Endothelial cell of umbilical vein (primary cell): ENCODE measurements at places on chromosomes 12 and 14. TPM values are rescaled to one million over a fixed set of nuclear protein-coding genes. Genes with fewer than 3 reads are reported as not detected.
A peak's percentile ranks its signal among the peaks of the same experiment; 100 is the strongest.

The TMEM106C gene
- total RNA-seq: 67.7 and 84.4 TPM in 2 replicates

The ARHGDIB gene
- total RNA-seq: 483 and 550 TPM in 2 replicates

The NPFF gene
- total RNA-seq: not detected in 2 replicates

DNA sequence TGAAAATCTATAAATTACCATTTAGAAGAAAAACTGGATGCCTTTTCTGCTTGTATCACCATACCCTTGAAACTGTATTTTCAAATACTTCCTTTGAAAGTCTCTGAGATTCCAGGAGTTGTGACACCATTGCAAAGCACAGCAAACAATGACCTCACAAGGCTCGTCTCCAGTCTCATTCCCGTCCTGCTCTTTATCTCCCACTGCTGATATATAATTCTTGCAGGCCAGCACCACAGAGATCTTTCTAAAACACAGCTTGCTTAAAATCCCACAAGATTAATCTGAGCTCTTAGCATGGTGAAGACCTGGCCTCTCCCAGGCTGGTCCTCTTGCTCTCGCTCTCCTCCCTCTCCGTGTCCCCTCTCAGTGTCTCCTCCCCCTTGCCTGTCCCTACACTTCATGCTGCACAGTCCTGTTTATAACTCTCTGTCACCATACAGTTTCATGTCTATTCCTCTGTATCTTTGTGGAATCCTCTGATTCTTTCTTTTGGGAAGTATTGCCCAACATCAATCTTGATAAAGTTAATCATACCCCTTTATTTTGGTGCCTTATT lies 51.8 kb downstream of the ZFYVE21 start:
- no peak for DNase-seq

DNA sequence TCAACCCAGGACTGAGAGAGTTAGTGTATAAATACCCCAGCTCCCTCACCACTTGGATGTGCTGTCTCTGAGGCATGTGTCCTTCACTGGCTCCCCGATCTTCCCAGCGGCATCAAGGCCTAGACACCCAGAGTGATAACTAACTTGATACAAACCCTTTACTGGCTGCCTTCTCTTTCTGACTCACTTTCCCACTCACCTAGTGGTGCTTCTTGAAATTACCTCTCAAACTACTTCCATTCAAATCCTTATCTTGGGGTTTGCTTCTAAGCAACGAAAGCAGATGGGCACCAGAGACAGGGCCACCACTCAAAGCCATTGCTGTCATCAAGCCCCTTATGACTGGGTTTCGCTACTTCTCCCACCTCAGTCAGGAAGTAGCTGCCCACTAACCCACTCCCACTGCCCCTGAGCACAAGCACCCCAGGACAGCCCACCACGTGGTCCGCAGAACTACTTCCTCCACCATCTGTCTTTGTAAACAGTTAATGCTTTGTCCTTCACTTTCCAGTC lies 17.2 kb downstream of the ZFP36L1 start:
- no peak for DNase-seq

GRCh38 chr14:44720707-44721106 lies 213.6 kb upstream of the FSCB start:
- DNase-seq: no peak

- DNase-seq: no peak
Measured at GRCh38 chr12:18562531-18562930, 175.3 kb downstream of the PLCZ1 start.

DNA sequence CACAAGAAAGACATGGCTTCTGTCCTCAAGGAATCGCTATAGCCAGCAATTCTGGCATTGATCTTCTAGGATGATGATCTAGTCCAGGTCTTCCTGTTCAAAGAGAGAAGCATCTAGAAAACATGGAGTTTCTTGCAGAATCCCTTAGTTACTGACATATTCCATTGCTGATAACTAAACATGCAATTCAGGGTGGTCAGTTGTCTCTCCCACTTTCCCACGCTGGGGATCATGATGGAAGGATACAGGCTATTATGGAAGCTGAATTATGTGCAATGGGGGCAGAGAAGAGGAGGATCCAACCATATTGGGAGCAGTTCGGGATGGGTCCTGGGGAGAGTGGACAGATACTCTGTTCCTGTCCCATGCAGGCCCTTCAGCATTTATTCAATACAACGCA lies 9.8 kb upstream of the RPH3A start:
- no peak for DNase-seq

- peak; percentile 42 for DNase-seq
Measured at GRCh38 chr12:93379981-93380361, 2.2 kb downstream of the NUDT4 start.

DNA sequence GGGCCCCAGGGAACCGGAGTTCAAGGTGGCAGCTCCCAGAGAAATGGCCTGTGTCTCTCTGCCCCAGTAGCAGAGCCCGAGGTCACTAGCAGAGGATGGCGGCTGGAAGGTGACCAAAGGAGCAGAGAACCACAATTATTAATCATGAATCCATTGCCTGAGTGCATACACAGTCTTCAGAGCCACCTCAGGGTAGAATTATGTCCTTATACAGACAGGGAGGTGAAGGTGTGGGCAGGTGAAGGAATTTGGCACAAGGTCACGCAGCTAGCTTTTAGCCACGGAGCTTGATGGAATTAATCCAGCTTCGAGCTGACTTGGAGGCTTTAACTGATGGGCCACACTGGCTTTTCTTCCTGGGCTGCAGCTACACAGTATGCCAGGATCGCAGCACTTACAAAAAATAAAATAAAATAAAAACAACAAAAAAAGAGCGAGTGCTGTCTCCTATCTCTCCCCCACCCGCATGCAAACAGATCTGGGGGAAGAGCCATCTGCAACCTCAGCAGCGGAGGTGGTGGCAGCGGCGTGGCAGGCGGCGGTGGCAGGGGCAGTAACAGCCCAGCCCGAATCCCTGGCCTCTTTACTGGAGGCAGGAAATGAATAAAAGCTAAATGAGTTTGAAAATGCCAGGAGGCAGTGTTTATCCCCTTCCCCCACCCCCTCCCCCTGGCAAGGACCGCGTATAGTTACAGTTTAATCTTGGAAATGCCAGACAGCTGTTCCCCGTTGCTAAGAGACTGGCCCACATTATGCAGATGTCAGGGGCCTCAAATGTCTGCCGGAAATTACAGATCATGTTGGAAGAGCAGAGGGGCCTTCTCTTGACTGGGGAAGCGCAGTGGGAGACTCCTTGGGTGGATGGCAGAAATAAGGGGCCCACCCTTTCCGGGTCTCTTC lies 93.5 kb downstream of the LRRC74A start:
- peak; percentile 72 for DNase-seq

- no peak for DNase-seq
Measured at GRCh38 chr12:16506394-16506793, 99.6 kb downstream of the LMO3 start.

GRCh38 chr14:78970677-78971076 lies 800.5 kb downstream of the NRXN3 start:
- no peak for DNase-seq

DNA sequence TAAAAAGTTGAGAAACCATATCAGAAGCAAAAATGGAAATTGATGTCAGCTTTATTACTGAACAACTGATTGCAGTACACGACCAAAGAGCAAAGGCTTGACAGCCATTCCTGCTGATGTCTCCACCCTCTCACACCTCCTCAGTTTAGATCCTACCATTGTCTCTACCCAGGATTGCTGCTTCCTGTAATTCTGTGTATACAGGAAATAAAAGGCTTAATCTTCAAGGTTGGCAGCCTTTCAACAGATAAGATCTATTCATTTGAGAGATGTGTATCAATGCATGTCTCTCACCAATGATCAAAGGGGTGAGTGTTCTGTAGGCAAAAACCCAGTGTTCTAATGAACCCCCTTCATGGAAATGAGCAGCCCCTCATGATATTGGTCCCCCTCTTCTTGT lies 27.0 kb downstream of the SLCO1C1 start:
- DNase-seq: peak; percentile 20

DNA sequence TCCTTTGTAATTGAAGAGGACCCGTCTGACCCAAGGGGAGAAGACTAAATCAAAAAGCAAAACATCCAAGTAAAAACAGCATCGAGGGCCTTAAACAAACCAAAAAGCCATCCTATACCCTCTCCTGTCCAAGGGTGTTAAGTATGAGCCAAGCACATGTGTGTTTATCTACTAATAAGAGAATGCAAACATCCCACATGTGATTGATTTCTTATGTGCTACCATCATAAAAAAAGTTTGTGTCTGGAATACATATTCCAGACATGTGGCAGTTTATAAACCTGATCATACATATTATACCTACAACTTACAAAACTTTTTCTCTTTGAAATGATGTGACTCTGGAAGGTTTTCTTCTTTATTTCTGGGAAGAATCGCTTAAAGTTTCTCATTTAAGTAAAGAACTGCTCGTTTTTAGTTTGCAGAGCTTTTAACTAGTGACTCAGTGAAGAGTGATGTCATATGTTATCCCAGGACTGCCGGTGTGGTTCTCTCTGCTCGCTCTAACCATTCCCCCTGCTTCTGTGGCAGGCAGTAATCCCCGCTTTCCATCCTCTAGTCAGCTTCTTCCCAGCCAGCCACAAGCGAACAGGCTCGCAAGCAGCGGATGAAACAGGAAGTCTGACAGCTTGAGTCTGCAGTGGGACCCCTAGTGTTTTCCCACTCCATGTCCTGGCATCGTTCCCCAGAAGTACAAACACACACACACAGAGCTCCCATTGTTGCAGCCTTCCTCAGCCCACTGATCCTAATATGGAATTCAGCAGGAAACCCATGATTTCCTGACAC lies 431 bp upstream of the RHOJ start:
- DNase-seq: peak; percentile 100

- peak; percentile 87 for DNase-seq
Measured at GRCh38 chr14:104967386-104968152, 10.6 kb downstream of the AHNAK2 start.

DNA sequence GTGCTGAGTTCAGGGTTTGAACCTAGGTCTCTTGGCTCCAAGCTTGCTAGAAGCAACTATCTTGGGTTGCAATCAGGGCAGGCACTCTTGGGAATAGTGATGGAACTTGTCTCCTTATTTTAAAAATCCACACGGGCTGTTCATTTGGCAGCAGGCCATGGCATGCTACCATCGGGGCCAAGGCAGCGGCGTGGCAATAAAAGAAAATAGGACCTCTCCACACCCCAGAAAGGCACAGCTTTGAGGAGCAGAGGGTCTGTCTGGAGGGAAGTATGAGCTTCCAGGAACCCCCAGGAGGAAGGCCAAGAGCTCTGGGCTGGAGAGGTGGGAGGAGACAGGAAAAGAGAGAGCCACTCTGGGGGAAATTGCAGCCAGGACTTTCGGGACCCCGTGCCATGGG lies 15.3 kb downstream of the RPS6KL1 start:
- DNase-seq: no peak

GRCh38 chr14:77615361-77616132 lies 890 bp downstream of the SPTLC2 start:
- peak; percentile 63 for DNase-seq
